ENCODE measurements at places on chromosomes 2 and 18.

GRCh38 chr18:32724071-32724749, 48.6 kb downstream of the KLHL14 start:
- no peak for DNase-seq

GRCh38 chr2:141242008-141242407, 888.8 kb downstream of the LRP1B start:
- no peak for DNase-seq

DNA sequence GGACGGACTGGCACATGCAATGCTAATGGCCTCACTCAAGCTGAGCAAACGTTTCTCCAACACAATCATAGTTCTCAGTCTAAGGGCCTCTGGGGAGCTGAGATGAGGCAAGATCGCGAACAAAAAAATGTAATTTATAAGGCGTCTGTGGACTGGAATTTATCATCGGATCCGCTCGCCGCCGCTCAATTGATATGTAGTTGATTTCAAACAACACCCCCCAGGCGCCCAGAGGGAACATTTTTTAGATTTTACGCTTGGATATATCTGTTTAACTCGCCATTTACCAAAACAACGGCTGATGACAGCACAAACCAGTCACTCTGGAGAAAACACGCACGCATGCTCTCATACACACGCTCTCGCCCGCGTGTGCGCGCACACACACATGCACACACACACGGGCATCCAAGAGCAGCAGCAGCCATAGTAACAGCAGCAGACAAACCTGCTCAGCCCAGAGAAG, 335.8 kb downstream of the SMAD2 start:
- no peak for DNase-seq

GRCh38 chr2:85628658-85629057, 12.7 kb downstream of the USP39 start:
- no peak for DNase-seq

GRCh38 chr2:229669841-229670240, 44.5 kb downstream of the DNER start:
- no peak for DNase-seq

DNA sequence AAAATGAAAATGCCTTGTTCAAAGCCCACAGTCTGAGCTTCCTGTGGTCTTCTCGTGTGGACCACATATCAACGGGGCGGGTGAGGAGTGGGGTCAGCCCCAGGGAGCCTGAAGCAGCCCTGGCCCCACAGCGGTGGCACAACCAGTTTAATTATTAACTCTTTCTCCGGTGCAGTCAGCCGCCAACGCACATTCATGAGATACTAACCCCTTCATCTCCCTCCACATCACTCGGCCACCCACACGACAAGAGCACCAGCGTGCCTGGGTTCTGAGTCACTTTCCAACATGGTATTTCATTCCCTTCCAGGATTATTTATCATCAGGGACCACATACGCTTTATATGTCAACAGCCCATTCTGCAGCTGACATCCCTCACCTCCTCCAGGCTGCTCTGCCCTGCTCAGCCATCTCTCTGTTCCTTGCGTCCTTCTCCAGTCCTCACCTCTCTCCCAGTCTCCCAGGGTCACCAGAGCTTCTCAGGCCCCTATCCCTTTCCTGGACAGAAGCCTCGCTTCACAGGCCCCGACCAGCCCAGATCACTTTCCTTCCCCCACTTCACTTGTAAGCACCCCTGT, 48.0 kb upstream of the ID2 start:
- no peak for DNase-seq

DNA sequence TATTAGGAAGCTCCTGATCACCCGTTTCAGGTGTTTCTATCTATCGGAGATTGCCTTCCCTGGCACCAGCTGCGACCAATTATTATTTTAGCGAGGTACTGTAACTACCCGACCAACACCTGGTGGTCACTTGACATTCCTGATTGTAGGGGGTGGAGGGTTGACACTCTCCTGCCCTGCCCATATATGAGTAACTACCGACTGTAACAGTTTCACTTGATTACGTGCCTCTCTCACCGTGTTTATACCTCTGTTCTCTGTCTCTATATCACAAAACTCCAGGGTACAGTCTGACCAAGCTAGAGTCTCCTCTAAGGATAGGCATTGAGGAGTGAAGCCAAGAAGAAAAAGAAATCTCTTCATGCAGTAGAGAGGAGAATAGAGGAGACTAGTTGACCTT, 268.0 kb upstream of the LRATD1 start:
- DNase-seq, result no peak
